ENCODE measurements at places on chromosomes 4 and X.
A peak's percentile ranks its signal among the peaks of the same experiment; 100 is the strongest.

GRCh38 chrX:56343219-56343618 is 111.1 kb downstream of the KLF8 start:
- no peak for DNase-seq

GRCh38 chr4:2783790-2784189 is 9.1 kb upstream of the SH3BP2 start:
- no peak for DNase-seq

DNA sequence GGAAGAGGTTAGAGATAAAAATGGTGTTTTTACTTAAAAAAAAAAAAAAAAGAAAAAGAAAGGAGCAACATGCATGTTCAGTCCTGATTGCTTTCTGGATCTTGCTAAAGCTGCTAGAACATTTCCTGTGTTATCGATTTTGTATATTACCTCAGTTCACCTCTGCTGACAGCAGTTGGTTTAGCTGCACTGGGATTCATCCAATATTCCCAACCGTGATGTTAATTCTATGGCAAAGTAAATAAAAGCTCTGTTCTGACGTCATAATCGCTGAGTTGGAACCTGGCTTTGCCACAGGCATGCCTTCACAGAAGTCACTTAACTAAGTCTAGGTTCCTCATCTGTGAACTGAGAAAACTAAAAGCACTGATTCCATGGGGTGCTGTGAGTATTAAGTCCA is 90.7 kb upstream of the SORBS2 start:
- DNase-seq = no peak

DNA sequence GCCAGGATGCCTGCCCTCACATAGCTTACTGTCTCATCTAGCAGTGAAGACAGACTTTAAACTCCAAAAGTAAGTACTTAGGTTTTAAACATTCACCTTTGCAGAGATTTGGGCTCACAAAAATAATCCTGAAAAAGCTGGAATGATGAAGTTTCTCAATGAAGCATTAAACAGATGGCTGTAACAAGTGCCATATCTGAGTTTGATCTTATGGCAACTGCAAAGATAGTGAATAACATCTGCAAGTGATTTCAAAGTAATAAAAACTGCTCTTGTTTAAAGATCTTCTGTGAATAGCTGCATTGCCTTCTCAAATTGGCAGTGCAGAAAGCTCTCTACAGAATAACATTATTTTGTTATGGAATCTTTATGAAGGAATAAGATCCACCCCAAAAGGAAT is 271.2 kb upstream of the SMIM31 start:
- DNase-seq = no peak

DNA sequence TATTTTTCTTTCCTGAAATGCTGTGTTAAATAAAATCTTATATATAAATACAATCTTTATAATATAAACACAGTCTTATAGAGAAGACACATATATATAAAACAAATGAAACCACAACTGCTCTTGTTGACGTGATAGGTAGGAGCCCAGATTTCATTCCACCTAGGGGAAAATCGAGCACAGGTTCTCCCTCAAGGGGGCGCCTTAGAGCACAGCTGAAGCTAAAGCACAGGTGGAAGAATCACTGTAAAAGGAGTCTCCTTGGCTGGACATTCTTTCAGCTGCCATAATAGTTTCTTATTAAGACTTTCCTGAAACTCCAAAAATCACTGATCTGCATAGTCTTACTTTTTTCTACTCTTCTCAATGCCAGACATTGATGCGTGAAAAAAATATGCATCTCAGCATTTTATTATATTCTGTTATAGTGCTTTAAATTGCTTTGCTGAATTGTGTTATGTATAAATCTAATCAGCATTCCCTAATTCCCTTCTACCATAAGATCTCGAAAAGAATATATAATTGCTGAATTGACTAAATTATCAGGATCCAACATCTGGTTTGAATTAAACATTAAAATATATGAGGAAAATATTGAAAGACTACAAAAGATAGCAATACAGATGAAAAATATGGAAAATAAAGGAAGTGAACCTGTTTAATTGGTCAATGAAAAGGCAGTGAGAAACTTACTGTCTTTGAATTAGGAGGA is 25.5 kb upstream of the RXFP1 start:
- peak; percentile 39 for DNase-seq

DNA sequence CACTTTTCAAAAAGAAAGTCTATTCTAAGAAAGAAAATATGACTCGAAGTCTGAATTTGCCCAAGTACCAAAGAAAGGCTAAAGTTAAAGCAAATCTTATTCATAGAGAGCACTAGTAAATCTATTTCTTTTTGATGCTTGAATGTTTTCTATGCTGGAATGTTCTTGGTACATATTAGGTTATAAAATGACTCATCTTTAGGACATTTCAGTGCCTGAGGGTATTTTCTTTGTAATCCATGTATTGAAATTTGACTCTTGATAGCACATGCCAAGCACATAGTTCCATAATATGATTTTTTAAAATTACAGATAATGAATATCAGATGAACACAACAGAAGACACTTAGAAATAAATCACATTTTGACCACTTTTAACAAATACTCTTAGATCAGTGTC is 232.8 kb downstream of the TRIML1 start:
- DNase-seq = peak; percentile 4

DNA sequence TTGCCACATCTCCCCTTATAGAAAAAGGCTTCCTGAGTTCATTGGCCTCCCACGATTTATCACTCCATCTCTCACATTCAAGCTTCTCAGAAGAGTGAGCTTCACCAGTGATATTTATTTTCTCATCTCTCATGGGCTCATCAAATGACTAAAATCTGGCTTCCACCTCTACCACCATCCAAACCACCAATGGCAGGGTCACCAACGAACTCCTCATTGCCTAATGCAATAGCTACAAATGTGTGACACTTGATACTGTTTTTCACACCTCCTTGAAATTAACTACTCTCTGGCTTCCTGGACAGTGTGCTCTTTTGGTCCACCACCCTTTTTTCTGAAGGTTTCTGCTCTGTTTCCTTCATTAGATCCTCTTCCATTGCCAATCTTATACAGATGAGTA is 129.0 kb downstream of the SH2D1A start:
- DNase-seq = no peak

DNA sequence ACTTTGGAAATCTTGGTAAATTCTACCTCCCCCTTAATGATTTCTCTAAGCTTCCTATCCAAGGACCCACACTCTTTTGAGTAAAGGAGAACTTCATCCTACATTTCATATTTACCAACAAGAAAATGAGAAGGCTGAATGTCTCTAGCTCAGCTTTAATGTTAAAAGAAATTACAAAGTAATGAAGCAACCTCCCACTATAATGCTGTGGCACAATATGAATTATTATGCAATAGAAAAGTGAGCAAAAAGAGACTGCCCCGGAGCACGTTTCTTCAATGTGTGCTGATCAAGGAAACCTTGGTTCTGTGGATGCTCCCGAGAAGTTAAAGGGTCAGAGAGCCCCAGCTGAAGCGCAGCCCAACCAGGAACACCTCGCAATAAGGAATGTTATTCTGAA is 9.1 kb upstream of the TBC1D1 start:
- no peak for DNase-seq

DNA sequence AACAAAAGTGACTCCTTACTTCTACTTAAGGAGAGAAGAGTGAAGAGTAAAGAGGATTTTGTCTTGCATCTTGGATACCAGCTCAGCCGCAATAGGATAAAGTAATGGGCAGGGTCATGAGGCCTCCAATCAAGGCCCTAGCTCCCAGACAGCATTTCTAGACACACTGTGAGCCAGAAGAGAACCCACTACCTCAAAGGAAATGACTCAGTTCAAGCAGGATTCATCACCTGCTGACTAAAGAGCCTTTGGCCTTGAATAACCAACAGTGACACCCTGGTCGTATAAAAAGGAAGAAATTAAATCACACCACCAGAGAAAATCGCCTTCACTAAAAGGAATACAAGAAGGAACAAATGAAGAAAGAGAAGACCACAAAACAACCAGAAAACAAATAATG is 416.1 kb downstream of the PCDH18 start:
- no peak for DNase-seq

DNA sequence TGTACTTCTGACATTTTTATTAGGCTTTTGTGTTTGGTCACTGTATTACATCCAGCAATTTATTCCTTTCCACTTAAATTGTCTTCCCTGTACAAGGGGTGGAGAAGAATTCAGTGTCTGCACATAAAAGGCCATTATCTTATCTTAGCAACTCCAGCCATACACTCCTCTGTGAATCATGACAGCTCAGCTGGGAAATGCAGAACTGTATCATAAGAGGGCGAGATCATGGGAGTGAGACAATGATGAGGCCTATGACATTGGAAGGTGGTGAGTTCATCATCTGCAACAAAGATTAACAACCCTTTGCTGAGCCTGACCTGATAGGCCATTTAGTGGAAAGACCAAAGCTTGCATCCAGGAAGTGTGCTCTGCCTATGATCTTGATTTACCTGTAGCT is 33.3 kb downstream of the SLIT2 start:
- no peak for DNase-seq

- peak; percentile 28 for DNase-seq
Observed at GRCh38 chr4:147286846-147287587, 193.9 kb upstream of the EDNRA start.

- no peak for DNase-seq
Observed at GRCh38 chr4:140704964-140705363, 51.2 kb downstream of the TBC1D9 start.

DNA sequence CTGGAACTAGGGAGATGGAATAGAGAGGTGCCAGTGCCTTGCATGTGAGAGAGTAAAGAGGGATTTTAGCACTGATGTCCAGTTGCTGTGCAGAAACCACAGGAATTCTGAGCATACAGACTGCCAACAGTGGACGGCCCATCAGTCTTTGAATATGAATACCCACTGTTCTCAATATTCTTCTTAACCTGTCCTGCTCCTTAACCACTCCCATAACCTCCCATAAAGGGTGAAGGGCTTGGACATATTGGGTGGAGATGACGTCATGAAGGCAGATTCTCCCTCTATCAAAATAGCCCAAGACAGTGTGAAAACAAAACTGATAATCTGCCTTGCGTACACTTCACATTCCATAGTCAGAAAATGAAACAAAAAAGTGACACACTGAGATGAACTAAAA is 1313.7 kb upstream of the PABPC4L start:
- peak; percentile 72 for DNase-seq

DNA sequence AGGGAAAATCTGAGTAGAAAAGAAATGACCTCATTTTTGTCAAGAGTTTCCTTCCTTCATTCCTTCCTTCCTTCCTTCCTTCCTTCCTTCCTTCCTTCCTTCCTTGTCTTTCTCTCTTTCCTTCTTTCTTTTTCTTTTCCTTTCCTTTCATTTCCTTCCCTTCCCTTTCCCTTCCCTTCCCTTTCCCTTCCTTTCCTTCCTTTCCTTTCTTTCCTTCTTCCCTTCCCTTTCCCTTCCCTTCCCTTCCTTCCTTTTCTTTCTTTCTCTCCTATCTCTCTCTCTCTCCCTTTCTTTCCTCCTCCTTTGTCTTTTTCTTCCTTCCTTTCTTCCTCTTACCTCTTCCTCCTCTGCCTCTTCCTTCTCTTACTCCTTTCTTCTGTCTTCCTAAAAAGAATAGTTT is 347.6 kb downstream of the FAM47A start:
- DNase-seq = no peak

- DNase-seq = no peak
Observed at GRCh38 chr4:40693946-40694345, 55.8 kb upstream of the NSUN7 start.

- no peak for DNase-seq
Observed at GRCh38 chr4:181427076-181427475, 816.1 kb upstream of the TENM3 start.

- DNase-seq = no peak
Observed at GRCh38 chr4:118842055-118842454, 6.1 kb upstream of the SEC24D start.

DNA sequence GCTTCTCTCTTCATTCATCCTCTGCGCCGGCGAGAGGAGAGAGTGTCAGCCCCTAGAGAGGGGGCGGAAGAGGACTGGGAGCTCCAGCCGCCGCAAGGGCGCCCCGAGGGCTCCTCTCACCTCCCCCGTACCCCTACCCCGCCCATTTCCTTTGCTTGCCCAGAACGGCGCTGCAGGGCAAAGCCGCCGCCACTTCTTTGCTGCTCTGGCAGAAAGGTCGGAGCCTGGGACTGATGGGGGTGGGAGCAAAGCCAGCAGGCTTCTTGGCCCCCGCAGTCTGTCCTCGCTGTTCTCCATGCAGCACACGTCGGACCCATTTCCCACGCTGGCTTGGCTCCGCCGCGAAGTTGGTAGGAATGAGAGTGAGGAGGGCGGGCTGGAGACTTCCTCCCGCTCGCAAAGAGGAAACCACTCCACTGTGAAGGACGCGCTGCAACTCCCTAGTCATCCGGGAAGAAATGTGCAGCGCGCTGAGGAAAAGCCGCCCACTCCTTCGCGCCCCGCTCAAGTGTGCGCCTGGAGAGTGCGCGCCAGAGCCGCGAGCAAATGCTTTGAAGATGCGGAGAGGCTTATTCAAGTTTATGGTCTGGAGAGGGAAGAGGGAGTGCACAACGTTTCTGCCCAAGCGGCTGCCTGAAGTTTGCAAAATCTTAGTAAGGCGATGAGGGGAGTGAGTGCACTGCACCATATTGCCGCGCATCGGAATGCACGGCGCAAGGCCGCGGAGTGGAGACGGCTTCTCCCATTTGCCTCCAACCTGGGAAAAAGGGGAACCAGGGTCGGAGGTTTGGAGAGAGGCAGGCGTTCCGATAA is 2.8 kb upstream of the PCDH7 start:
- DNase-seq = peak; percentile 70

GRCh38 chr4:128639541-128640270 is 169.8 kb upstream of the JADE1 start:
- DNase-seq = no peak

GRCh38 chr4:1994938-1995337 is 13.8 kb downstream of the NELFA start:
- peak; percentile 30 for DNase-seq

- peak; percentile 44 for DNase-seq
Observed at GRCh38 chr4:123893011-123893981, 496.7 kb downstream of the SPRY1 start.

DNA sequence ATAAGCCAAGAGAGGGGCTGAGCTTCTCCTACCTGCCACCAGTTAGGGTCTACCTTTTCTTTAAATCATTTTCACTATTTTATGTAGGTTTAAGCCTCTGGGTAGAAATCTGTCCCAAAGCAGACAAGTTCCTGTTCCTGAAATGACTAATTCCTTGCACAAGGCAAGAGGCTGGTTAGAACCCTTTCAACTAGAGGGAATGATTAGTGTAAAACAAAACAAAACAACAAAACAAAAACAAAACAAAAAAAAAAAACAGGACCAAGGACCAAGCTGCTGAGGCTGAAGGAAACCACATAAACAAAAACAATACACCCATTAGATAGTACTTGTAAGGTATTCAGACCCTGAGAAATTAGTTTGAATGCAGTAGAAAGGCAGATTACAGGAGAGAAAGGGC is 62.7 kb downstream of the MAML3 start:
- no peak for DNase-seq

- DNase-seq = no peak
Observed at GRCh38 chrX:136607236-136607635, 40.7 kb upstream of the CD40LG start.

Measured in choroid plexus epithelial cell (primary cell).